ENCODE measurements at places on chromosomes 1 and 21.

- no peak for DNase-seq
These were observed 58.9 kb upstream of the DUSP10 start for GRCh38 chr1:221800831-221801230.

- DNase-seq: no peak
These were observed 121.4 kb downstream of the PLXNA2 start for GRCh38 chr1:208122612-208123358.

DNA sequence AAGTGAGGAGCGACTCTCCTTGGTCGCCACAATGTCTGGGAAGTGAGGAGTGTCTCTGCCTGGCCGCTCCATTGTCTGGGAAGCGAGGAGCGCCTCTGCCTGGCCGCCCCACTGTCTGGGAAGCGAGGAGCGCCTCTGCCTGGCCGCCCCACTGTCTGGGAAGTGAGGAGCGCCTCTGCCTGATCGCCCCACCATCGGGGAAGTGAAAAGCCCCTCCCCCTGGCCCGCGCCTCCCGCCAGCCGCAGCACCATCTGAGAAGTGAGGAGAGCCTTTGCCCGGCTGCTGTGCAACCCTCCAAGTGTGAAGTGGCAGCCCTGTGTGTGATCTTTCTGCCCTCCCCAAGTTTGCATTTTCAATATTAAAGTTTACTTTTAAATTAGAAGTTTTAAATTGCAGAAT is 95.0 kb upstream of the PPP2R5A start:
- DNase-seq: no peak

DNA sequence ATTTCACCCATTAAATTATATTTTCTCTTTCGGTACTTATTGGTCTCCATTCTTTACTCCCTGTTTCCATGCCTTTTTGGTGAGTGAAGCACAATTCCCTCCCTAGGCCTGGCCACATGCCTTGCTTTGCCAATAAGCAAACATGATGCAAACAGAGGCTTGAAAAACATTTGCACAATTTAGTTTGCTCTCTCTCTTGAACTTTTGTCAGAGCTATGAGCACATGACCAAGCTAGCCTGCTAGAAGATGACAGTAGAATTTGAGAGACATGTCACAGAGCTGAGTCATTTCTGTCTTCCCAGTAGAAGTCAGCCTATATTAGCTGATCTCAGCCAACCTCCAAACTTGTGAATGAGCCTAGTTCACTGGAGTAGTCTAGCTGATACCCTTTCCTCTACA is 24.6 kb downstream of the ANGPTL3 start:
- no peak for DNase-seq

DNA sequence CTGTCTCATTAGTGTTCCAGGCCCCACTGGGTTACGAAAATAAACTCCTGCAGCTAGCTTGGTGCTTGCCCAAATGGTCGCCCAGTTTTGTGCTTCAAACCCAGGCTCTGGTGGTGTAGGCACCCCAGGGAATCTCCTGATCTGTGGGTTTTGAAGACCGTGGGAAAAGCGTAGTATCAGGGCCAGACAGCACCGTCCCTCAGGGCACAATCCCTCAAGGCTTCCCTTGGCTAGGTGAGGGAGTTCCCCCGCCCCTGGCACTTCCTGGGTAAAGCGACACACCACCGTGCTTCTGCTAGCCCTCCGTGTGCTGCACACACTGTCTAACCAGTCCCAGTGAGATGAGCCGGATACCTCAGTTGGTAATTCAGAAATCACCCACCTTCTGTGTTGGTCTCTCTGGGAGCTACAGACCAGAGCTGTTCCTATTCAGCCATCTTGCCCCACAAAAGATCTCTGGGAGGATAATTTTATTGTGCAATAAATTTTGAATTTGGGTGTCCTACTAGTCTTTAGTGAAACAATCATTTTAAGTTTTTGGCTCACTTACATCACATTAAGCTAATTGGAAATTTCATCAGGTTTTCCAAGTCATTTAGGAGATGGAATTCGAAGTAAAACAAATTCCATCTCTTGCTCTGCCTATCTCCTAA is 9.4 kb upstream of the SLC25A24 start:
- DNase-seq: no peak

DNA sequence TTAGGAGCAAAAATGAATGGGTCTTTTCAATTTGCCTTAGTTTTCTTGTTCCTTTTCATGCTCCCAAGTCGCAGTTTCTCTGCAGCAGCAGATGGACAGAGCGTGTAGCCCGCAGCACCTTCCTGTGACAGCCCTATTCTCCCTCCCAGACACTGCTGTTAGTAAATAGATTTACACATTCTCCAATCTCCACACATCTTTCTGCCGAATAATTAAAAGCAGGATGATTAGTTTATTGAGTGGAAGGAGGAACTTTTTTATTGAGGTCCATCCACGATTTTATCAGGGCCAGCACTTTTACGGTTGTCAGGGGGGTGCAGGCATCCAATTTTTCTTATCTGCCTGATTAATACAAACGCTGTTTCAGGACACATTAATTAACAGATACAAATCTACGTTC is 98.2 kb upstream of the USH2A start:
- DNase-seq: no peak

DNA sequence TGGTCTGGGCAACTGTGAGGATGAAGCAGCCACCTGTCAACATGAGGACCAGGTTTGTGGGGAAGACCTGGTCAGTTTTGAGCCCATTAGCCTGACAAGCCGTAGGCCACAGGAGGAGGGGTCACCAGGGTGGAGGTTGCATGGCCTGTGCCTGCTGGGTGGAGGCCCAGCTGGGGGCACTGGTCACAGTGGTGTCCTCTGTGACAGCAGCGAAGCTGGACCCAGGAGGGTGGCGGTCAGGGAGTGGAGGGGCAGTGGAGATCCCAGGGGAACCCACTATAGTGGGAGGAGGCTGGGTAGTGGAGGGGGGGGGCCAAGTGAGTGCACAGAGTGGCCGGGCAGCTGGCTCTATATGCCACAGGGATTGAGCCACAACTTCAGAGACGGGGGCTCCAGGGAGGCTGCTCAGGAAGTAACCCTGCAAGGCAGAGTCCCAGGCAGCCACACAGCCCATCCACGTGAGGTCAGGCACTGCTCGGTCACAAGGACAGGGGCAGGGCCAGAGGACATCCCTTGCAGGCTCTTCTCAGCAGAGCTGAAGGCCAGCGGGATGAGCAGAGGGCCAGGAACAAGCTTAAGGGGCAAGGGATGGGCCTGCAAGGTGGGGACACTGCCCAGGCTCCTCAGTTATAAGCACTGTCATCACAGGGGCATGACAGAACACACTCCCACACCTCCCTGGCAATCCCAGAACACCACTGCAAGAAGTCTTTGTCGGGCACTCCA is 2.3 kb upstream of the C1orf35 start:
- DNase-seq: no peak

GRCh38 chr1:226470921-226471866 is 63.3 kb upstream of the PARP1 start:
- no peak for DNase-seq

DNA sequence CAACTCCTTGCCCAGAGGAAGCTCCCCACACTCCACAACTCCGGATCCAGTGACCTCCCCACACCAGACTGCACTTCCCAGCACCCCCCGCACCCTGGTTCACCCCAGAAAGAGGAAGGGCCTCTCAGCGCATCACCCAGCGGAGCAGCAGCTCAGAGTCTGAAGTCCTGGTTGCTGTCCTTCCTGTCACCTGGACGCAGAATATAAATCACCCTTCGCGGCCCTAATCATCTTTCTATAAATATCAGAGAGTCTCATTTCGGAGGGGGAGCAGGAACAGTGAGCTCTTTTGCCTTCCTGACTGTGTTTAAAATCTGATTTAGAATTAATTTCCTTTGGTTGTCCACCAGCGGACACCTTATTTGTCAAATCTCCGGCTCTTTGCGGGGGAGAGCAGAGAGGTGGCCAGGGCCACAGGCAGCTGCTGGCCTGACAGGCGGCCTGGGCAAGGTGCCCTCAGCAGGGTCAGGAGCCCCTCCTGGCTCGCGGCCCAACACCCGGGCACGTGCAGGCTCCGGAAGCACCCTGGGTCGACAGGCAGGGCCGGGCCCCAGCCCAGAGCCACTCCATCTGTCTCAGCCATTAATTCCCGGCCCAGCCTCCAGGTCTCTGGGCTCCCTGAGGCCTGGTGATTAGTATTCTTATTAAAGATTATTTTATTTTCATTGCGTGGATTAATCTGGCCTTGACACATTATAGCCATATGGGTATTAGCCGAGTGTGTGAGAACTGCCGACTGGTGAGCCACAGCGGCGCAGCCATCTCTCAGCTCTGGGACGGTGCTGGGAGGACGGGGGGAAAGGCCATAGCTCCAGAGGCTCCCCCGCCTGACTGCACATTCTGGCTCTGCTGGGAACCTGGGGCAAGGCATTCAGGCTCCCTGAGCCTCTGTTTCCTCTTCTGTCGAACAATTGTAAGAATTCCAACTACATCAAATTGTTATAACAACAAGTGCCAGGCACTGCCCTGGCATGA is 19.7 kb downstream of the EPHA8 start:
- no peak for DNase-seq

- DNase-seq: no peak
These were observed 683.4 kb downstream of the PTPRC start for GRCh38 chr1:199322278-199322677.

- no peak for DNase-seq
These were observed 84.6 kb downstream of the GPR88 start for GRCh38 chr1:100622506-100622905.

- peak; percentile 56 for DNase-seq
These were observed 232.1 kb upstream of the KAZN start for GRCh38 chr1:14366091-14367018.

GRCh38 chr1:25657121-25657882 is 40.7 kb downstream of the MAN1C1 start:
- DNase-seq: no peak

GRCh38 chr1:38274974-38275373 is 228.4 kb upstream of the POU3F1 start:
- peak; percentile 33 for DNase-seq

DNA sequence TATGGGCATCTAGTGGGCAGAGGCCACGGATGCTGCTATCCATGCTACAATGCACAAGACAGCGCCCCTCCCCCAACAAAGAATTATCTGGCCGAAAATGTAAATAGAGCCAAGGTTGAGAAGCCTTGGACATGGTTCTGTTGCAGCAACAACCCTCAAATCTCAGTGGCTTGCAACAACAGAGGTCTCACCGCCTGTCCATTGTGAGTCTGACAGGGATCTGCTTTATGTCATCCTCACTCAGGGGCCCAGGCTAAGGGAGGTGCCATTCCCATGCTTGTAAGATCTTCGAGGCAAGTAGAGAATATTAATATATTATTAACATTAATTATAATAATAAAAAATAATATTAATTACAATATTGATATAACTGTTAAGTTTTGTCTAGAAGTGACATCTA is 9.5 kb upstream of the PITHD1 start:
- no peak for DNase-seq

- DNase-seq: no peak
These were observed 24.5 kb upstream of the LRRC8C start for GRCh38 chr1:89608319-89608983.

GRCh38 chr21:31874812-31875212 is 2.0 kb downstream of the HUNK start:
- no peak for DNase-seq

DNA sequence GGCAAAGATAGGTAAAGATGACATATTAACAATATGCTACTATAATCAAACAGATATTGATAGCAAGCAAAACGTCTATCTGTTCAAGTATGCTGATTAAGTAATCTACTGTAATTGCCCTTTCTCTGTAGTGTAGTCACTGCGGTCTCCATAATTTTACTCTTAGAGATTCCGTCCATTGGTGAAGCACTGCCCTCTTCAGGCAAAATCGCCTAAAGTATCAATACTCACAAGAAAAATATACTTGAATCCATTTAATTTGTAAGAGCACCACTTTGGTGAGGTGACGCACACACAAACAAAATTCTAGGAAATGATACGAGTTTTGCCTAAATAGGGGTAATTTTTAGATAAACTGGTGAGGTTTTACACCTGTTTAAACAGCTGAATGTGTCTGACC is 434.6 kb upstream of the CHRM3 start:
- DNase-seq: peak; percentile 58

DNA sequence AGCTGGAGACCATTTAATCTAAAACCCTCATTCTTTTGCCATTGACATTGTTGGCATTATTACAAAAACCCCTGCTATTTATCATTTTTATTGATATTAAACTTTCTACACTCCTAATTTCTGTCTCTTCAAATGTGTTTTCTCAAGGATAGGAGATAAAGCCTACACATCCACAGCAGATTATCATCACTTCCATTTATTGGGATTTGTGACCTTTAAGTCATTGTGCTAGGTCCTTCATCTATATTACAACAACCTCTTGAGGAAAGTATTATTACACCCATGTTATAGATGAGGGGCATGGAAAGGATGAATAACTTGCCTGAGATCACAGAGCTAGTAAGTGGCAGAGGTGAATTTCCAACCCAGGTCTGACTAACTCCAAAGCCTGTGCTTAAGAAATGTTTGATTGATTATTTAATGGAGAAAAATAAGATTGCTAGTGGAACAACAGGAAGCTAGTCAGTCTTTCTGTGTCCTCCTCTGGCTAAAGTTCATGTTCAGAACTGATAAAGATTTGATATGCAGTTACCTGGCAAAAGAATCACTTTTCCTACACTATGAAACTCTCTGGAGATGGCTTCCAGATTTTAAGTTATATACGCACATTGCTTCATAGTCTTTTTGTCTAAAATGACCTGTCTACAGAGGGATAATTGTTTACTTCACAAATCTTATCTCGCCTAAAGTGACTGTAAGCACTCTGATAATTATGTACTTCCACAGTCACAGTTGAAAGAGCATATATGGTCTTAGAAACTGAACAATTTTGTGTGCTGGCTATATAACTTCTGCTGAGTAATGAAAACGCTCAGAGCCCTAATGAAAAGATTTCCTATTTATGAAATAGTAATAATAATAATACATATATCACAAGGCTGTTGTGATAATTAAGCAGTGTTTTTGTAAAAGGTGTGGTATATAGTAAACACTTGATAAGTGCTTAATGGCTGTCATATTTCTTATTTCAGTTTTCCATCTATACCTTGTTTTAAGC is 15.0 kb downstream of the FMO5 start:
- no peak for DNase-seq

DNA sequence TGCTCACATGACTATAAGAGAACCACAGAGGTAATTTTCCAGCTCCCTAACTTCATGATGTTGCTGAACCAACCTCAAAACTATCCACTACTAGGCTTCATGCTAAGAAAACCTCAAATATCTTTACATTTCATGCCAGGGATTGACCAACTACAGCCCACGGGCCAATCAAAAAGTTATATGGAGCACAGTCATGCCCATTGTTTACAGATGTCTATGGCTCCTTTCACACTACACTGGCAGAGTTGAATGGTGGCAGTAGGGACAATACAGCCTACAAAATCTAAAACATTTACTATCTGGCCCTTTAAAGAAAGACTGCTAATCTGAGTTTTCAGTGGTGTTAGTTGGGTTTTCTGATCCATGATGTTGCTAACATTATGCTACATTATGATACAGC is 154.8 kb downstream of the TM2D1 start:
- DNase-seq: no peak

DNA sequence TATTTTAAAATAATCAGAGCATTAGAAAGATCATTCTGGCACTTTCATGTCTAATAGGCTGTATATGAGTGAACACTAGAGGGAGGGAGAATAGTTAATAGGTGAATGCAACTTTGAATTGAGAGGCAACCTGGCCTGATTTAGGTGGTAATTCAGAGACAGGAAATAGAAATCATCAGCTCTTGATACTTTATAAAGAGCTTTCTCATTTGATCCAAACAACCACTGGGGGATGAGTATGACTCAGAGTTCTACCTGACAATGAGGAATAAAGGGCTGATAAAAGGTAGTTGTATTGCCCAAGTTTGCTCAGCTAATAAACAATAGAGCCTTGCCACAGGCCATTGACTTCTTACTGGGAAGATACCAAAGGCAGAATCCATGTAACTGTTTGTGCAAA is 5.2 kb upstream of the FAM89A start:
- no peak for DNase-seq

GRCh38 chr21:34282223-34282622 is 81.6 kb upstream of the KCNE2 start:
- no peak for DNase-seq
